Smooth muscle cell of the brain vasculature (primary cell): ENCODE measurements at places on chromosomes 3 and 15.

GRCh38 chr3:66603151-66603611, 102.4 kb upstream of the LRIG1 start:
- DNase-seq = no peak

DNA sequence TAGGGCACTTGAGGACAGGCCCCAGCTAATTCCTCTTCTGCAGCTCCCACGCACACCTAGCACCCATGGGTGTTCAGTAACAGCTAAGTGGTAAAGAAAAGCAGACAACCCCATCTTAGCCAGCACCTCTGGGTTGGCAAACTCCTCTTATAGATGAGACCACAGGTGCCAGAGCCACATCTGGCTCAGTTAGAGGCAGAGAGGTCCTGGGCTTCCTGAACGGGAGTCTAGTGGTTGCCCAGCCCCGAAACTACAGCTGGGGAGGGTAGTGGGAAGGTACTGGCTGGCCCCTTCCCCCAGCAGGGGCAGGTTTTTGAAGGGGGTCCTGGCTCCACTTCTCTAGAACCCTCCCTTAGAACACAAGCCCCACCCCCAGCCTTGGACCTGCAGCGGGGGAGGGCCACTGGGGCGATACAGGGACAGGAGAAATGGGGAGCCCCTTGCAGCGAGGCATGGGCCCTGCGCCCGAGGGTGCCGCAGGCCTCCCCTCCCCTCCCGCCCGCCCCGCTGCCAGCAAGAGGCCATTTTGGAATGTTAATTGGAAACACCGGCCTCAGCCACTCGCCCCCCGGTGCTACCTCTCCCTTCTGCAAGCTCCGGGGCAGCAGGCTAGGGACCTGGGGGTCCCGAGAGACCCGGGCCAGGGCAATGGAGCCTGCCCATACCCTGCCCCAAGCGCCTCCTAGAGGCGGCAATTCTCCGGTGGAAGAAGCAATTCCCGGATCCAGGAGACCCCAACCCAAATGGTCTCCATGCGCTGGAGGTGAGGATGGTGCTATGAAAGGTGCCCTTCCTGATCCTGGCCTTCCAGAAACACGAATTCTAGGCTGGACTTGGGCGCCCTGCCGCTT, 1.5 kb downstream of the DUSP7 start:
- DNase-seq = no peak

DNA sequence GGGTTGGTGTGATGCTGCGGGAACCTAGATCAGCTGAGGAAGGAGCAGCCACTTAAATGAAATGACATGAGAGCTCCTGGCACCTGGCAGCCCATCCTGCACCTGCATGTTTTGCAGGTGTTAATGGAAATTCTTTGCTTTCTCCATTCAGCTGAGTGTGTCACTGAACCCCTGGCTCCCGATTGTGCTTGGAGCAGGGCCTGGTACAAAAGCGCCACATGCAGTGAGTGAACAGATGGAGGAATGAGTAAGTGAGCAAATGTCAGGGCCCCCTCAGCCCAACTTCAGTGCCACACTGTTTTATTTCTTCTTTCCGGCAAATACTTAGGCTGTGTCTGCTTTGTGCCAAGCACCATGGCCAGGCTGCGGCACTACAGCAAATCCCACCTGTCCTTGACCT, 132.2 kb downstream of the ASB7 start:
- no peak for DNase-seq

DNA sequence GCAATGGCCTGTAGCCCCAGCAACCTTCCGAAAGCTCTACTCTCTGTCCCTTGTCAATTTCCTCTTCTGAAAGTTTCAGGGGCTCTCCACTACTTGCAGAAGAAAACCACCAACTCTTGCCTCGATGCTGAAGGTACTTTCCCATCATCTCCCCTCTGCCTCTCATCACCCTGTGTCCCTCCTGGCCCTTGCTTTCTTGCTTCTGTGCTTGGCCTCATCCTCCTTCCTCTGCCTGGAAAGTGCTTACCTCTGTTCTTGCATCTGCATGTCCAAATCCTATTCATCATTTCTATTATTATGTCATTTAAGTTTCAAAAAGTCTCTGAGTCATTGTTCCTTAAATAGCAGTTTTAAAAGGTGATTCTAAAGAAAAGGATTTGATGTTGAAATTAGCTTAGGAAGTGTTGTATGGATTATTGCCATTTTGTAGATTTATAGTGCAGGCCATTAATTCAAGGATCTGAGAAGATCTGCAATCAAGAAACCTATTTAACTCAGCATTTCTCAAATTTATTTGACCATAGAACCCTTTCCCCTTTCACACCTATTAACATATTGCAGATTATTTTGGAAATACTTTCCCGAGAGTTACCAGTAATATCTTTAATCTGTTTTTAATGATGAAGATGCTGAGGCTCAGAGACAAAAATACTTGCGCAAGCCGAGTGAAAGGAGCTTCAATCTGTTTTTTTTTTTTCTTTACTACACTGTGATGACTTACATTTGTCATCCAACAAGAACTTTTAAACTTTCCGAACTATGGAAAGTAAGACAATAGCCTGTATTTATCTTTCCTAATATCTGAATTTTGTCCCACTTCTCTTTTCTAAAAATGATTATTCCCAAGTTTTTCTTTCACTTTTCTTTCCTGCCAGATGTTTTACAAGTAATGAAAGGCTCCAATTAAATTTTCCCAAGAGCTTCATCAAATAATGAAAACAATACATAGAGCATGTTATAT, 22.3 kb upstream of the CFAP161 start:
- no peak for DNase-seq

DNA sequence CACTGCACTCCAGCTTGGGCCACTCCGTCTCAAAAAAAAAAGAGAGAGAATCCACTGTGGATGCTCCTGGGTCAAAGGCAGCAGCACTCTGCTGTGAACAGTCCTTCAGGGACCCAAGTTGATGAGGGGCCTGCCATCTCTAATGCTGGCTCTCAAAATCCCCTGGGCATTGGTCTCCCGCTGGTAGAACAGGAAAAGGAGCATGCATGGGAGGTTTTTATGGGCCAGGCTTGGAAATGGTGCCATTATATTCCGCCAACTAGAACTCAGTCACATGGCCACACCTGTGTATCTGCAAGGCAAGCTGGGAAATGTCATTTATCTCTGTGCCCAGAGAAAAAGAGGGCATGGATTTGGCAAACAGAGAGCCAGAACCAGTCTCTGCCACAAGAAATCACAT, 3.4 kb upstream of the DIS3L start:
- DNase-seq = no peak

- DNase-seq = no peak
Observed at GRCh38 chr3:174159604-174160003, 699.5 kb upstream of the NAALADL2 start.

- no peak for DNase-seq
Observed at GRCh38 chr3:14935592-14936345, 11.6 kb upstream of the NR2C2 start.

DNA sequence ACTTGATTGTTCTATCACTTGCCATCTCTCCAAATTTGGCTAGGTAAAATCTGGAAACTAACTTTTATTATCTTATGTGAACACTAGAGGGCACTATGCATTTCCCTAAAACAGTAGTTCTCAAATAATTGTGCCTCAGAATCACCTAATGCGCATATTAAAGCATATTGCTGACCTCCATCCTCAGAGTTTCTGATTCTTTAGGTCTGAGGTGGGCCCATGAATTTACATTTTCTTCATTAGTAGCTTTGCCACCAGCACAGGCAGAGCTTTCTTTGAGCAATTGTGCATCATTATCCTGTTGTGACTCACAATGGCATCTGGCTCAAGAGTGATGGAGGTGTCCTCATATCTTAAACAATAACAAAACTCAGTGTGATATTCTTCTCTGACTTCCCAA, 17.5 kb upstream of the BCHE start:
- no peak for DNase-seq

GRCh38 chr15:37045859-37046740, 54.2 kb downstream of the MEIS2 start:
- DNase-seq = no peak

DNA sequence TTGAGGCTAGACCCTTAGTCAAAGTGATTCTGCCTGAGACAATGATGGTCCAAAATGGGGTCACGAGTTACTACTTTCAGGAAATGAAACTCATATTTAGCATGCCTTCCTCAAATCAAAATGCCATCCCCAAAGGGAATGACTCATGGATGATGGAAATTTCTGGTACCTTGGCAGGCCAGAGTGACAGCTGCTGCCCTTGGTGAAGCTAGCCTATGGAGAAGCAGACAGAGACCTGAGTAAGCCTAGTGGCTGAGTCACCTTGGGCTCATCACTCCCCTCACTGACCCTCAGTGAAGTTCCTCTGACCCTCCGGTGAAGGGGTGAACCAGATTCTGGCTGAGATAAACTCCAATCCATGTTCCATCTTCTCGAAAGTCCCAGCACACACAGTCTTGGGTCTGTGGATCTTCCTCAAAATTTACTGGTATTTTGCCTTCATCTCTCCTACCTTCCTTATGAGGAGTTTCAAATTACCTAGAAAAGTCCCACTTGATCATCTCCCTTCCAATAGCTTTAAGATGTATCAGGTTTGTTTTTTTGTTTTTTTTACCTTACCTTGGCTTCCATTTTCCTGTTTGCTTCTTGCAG, 54.5 kb upstream of the ABHD17C start:
- no peak for DNase-seq
